ENCODE measurements at places on chromosomes 1 and 21. TPM values are rescaled to one million over a fixed set of nuclear protein-coding genes. Genes with fewer than 3 reads are reported as not detected.

The IQCC gene
- 0.71 TPM for total RNA-seq

DNA sequence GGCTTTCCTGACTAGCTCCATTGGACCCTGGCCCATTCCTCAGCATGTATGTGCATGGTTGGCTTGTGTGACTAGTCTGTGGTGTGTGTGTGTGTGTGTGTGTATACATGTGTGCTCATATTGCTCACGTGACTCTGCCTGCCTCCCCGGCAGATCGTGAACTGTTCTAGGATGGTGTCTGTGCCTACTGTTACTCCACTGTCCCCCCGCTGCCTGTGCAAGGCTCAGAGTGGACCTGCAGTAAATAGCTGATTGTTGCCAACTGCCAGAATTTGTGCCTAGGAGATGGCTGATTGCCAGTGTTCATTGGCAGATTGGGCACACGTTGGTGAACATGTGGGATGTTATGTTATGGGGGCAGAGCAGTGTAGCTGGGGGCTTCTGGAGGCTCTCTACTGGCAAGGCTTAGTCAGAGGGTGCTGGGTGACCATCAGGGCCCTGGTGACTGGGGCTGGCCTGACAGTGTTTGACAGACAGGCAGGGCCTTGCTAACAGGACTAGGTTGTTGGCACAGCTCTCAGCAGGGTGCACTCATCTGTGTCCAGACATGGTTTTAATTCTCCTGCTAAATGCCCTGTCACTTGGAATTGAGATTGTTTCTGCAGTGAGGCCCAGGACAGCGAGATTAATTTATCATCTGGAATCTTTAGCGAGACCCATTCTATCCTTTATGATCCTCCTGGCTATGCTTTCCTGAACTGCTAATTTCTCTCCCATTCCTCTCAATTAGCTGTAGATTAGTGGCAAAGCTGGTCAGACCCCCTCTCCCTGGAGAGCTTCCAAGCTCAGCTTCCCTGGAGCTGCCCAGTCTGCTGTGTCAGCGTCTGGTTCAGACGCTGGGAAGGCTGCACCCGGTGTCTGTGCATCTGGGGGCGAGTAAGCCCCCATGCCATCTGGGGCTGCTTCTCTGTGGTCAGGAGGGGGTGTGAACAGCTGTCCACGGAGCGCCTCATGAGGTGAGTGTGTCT lies 20.8 kb downstream of the SLC6A17 start:
- H3K4me1 ChIP-seq: peaks cover 2% of the 10 kb centered on the region
- DNase-seq: no peak
- H3K27me3 ChIP-seq: peaks cover 11% of the 10 kb centered on the region
- no peak overlapping the region for H3K4me3 ChIP-seq
- no peaks in the 10 kb centered on the region for H3K36me3 ChIP-seq
- H3K27ac ChIP-seq: no peak overlapping the region

DNA sequence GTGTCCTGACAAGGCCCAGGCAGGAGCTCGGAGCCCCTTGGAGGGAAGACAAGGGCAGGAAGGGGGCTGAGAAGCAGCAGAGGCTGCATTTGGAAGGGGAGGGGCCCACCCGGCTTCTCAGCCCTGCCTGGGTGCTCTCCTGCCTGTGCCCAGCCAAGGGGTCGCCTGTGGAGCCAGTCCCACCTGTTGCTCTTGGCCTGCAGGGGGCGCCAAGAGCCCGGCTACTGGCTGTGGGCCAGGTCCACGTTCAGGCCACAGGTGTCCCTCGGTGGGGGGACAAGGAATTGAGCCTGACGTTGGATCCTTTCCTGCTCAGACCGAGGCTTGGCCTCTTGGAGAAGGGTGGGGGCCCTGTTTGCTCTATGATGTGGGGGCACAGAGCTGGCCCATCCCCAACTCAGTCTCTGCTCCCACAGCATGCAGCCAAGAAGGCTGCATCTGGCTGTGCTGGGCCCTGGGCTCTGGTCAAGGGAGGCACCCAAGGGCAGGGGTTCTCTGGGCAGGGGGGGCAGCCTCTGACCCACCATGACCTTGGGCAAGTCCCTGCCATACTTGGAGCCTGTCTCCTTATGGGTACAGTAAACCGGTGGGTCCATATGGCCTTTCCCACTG lies 10.9 kb downstream of the WNT4 start:
- no peak overlapping the region for H3K4me3 ChIP-seq
- H3K4me1 ChIP-seq: no peaks in the 10 kb centered on the region
- H3K36me3 ChIP-seq: no peaks in the 10 kb centered on the region
- DNase-seq: no peak

The ADAMTS5 gene
- 3.0 TPM for total RNA-seq

DNA sequence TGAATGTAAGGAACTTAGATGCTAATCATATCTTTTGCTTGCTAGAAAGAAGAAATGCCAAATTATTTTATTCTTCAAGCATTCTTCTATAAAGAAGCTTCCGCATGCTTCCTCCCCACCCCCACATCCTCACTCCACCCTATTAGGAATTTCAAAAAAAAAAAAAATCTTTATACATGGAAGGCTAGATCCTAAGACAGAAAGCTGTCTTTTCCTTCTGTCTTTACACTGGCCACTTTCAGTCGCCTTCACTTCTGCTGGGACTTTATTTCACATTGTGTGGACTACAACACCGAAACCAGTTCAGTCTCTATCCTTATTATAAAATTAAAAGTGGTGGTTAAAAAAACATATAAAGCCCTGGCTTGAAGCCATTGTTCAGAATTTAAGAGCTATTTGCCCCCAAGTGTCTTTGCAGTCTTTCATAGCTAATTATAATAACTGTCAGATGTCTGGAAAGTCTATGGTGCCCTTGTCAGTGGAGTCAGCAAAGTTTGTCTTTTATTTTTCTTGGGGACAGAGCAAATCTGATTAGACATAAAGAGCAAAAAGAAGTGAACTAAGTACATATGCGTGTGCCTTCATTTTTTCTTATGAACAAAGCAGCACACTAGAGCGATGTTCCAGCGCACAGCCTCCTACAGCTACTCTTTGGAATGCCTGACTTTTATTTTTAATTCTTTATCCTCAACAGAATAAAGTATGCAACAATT lies 297.7 kb downstream of the PTPRC start:
- peak overlapping the region; percentile 86 for H3K27ac ChIP-seq
- peak overlapping the region; percentile 75 for H3K4me3 ChIP-seq

DNA sequence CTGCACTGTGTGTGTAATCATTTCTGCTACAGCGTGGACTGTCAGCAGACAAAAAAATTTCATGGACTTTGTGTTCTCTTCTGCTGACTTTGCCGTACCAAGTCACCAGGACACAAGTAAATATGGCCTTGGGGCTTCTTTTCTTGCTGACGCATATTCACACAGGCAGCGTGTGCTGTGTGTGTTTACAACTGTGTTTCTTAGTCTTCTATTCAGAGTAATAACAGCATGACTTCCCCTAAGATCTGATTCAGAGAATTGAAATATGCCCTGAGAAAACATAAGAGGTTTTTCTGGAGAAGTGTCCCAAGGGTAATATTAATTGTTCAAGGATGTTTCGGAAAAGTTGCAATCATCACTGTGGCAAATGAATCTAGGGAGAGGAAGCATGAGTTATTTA lies 47.1 kb upstream of the DYNLT5 start:
- no peaks in the 10 kb centered on the region for H3K36me3 ChIP-seq
- no peaks in the 10 kb centered on the region for H3K27me3 ChIP-seq
- H3K4me3 ChIP-seq: no peak overlapping the region
- DNase-seq: no peak
- no peaks in the 10 kb centered on the region for H3K4me1 ChIP-seq

- no peaks in the 10 kb centered on the region for H3K4me1 ChIP-seq
- peaks cover 10% of the 10 kb centered on the region for H3K27me3 ChIP-seq
- H3K27ac ChIP-seq: no peak overlapping the region
- H3K36me3 ChIP-seq: no peaks in the 10 kb centered on the region
- H3K4me3 ChIP-seq: no peak overlapping the region
- DNase-seq: no peak
Observed at GRCh38 chr1:244601336-244601735, 51.6 kb upstream of the DESI2 start.

- no peaks in the 10 kb centered on the region for H3K27me3 ChIP-seq
- peaks cover 23% of the 10 kb centered on the region for H3K4me1 ChIP-seq
- no peak for DNase-seq
- no peak overlapping the region for H3K4me3 ChIP-seq
- H3K36me3 ChIP-seq: no peaks in the 10 kb centered on the region
- peak overlapping the region; percentile 21 for H3K27ac ChIP-seq
Observed at GRCh38 chr21:36126208-36126565, 8.7 kb upstream of the CBR3 start.

The ILDR2 gene
- total RNA-seq: 3.6 TPM

The TENT5C gene
- 14.9 TPM for total RNA-seq
